ENCODE measurements at places on chromosomes 1 and 21.

GRCh38 chr1:183247066-183247465 lies 61.0 kb downstream of the LAMC2 start:
- DNase-seq, result no peak

DNA sequence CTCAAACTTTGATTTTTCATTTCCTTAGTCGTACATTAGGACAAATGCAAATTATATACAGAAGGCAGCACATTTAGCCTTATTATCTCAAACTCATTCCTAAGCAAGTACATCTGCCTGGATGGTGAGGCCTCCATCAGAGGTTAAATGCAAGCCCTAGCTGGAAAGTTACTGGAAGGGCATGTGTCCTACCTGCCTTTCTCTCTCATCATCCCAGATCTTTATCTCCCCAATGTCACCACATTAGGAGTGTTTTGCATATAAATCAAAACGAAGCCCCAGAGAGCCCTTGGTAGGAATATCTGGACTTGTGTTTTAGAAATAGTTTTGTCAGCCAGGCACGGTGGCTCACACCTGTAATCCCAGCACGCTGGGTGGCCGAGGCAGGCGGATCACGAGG lies 35.0 kb downstream of the APP start:
- no peak for DNase-seq

DNA sequence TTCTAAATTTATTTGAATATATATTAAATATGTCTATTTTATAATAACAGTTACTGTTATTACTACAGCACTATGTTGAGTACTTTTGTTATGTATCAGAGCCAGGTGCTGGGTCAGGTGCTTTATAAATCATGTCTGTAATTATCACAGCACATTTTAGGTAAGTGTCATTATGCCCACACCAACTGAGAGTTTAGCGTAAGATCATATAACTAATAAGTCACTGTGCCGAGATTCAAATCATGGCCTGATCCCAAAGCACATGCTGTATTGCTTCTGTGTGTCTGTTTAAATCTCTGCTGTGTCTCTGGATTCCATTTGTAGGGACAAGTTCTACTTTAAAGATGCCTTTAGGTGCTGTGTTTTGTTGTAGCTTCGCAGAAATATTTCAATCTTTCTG lies 1.9 kb downstream of the GPSM2 start:
- DNase-seq, result no peak

GRCh38 chr1:15014516-15014915 lies 139.0 kb upstream of the TMEM51 start:
- DNase-seq, result no peak

Measured in stimulated activated CD8-positive, alpha-beta memory T cell treated with anti-CD3 and anti-CD28 coated beads, Interleukin-15, amount 100 ng/mL, for 1 hour (primary cell).